ENCODE measurements at places on chromosomes 7 and 10.
A peak's percentile ranks its signal among the peaks of the same experiment; 100 is the strongest.

- no peak for DNase-seq
These were observed 191.2 kb upstream of the SH2B2 start for GRCh38 chr7:102095321-102096011.

- peak; percentile 79 for DNase-seq
These were observed 41.1 kb upstream of the STMP1 start for GRCh38 chr7:135620980-135621850.

DNA sequence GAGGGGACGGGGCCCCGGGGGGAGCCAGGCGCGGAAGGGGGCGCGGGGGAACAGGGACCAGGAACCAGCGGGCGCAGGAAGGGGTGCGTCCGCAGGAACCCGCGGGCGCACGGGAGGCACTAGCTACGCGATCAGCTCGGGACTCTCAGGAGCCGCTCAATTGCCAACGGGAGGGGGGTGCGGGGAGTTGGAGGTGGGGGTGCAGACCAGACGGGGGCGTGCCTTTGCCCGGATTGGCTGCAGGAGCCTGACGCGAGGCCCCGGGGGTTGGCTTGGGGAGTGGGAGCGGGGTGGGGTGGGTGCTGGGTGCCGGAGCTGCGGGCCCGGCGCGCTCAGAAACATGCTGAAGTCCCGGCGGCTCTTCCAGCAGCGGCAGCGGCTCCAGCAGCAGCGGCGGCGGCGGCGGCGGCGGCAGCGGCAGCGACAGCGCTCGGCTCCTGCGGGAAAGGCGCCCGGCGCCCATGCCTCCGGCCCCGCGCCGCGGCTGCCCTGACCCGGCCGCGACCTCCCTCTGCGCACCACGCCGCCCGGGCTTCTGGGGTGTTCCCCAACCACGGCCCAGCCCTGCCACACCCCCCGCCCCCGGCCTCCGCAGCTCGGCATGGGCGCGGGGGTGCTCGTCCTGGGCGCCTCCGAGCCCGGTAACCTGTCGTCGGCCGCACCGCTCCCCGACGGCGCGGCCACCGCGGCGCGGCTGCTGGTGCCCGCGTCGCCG is at the start of gene ADRB1:
TSS of gene ADRB1 (plus strand) at position 335 of the 715 bp plus-strand sequence. CDS start at position 602, 267 bp downstream.
- no peak for DNase-seq

DNA sequence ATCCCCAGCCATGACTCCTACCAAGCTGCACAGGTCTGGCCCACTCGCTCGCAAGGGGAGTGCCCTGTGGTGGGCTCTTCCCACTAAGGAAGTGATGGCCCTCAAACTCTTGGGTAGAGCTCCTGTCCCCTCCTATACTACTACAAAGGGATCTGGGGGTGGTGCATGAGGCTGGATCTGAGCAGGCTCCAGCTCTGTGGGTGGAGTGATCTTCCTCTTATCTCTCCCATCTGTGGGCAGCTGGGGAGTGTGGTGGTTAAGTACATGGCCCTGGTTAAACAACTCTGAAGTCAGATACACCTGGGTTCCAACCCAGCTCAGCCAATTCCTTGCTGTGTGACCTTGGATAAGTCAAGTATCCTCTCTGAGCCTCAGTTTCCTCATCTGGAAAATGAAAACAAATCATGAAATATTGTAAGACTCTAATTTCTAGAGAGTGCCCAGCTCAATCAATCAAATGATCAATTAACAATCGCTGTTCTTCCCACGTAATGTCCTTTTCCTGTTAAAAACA is 17.4 kb downstream of the DDIT4 start:
- DNase-seq, result no peak

DNA sequence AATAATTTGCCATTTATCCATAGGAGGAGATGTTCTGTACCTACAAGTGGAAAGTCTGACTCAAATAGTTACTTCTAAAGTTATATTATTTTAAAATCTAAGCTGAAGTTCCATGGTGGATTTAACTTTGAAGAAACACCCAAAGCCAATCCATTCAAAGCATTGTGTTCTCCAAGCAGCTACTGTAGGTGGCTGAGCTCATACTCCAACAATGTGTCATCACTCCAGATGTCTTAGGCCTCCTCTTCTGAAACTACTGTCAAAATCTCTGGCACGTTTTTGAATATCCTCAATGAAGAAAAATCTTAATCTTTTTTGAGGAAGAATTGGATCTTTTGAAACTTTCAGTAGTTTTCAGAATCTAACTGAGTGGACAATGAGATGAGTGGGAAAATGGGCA is 169.1 kb downstream of the PTEN start:
- no peak for DNase-seq

- DNase-seq, result no peak
These were observed 34.6 kb downstream of the RHEB start for GRCh38 chr7:151484971-151485707.

DNA sequence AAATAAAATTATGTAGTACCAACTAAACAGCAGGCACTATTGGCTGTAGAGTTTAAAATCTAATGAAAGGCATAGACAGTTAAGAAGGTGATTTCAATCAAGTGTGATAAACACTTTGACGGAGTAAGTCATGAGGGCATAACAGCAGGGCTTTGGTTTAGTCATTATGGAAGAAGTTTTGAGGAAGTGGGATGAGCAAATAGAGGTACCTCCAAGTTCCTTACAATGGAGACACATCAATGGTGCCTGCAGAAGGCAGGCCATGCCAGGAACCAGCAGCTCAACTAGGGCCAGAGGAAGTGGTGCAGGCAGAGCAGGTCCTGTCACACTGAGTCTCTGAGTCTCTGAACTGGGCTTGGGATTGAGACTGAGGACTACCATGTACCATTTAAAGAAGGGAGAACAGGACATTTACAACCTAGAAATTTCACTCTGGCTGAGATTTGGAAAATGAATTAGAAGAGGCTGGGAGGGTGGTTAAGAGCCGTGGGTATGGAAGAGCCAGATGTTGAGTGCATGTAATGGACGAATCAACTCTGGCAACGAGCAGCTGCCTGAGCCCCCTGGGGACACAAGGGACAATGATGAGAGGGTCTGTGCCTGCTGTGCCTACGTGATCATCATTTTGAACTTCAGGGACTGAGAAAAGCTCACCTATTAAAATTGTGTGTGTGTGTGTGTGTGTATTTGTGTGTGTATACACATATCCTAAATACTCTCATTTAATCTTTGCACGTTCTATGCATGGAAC is 208.7 kb upstream of the POM121L12 start:
- peak; percentile 13 for DNase-seq

DNA sequence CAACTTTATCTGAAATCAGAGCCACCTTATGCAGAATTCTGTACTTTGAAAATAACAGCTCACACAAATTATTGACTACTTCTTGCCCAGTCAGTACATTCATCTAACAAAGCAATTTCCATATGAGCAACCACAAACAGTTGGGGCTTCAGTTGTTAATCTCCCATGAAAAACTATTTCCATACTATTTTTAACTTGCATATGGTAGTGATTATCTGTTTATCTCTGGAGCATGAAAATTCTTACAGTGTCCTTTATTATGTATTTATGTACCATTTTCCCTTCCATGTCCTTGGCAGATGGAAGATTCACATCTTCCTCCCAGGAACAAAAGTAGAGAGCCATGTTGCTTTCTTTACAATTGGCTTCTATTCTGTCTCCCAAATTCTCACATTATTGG is 285.7 kb downstream of the CRPPA start:
- DNase-seq, result no peak

GRCh38 chr7:29508608-29509007 is 55.0 kb upstream of the PRR15 start:
- no peak for DNase-seq

GRCh38 chr10:23070913-23071218 is 24.5 kb upstream of the MSRB2 start:
- DNase-seq, result no peak

DNA sequence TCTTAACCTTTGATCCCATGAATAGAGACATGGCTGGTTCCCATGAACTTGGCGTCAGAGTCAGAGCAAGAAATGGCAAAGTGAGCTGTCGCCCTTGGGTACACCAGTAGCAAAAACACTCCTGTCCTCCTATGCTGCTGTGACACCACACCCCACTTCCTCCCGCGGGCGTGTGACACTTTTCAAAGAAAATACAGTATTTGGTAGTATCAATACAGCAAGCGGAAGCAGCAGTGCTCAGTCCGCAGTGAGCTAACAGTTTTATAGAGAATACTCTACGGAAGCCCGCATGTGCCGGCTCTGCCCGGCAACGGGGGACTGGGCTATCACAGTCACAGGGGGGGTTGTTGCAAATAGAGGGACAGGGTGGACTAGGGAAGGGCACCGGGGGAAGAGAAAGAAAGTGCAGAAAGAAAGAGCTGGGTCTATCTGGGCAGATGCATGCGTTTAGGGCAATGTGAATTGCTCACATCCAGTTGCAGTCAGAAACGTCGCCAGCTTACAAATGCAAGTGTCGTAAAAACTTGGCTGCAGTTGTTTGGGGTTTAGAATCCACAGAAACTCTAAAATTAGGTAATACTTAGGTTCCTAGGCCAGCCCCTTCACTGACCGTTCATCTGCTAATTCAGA is 49.8 kb downstream of the PRKCQ start:
- DNase-seq, result no peak

GRCh38 chr10:28668363-28669226 is 8.7 kb upstream of the BAMBI start:
- no peak for DNase-seq

DNA sequence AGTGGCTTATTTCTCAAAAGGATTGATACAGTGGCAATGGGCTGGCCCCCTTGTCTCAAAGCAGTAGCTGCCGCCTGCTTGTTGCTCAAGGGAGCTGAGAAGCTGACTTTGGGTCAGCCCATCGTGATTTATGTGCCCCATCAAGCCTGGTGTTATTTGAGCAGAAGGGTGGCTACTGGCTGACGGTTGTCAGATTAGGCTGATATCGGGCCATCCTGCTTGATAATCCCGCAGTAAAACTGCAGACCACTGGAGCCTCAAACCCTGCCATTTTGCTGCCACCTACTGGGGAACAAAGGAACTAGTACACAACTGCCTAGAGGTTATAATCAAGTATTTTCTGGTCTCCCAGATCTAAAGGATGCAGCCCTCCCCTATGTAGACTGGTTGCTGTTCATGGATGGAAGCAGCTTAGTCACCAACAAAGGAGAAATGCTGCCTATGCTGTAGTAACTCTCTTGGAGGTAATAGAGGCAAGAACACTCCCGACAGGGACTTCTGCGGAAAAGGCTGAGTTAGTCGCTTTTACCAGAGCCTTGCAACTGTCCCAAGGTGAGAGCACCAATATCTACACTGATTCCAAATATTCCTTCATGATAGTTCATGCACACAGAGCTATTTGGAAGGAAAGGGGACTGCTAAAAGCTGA is 65.9 kb upstream of the ZNF92 start:
- peak; percentile 89 for DNase-seq

GRCh38 chr10:97913193-97913592 is 63.5 kb downstream of the GOLGA7B start:
- DNase-seq, result no peak

GRCh38 chr10:132602614-132603013 is 65.0 kb downstream of the INPP5A start:
- no peak for DNase-seq

GRCh38 chr7:130149281-130150139 is 55.7 kb downstream of the TMEM209 start:
- DNase-seq, result peak; percentile 92

GRCh38 chr10:64956441-64956840 is 1435.2 kb downstream of the REEP3 start:
- no peak for DNase-seq

DNA sequence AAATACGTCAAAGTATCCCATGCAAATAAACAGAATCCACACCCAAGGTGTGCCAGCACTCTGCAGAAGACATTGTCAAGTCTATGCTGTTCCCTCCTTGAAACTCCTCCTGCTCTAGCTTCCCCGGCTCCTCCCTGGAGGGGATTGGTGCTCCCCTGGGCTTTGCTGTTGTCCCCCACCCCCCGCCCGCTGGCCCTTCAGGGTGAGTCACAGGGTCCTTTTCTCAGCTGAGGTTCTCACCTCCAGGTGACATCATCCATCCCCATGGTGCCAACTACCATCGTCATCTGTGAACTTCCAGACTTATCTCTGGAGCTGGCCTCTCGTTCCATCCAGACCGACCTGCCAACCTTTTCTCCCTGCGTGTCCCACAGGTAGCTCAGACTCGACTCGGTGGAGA is 77.0 kb downstream of the ITIH5 start:
- DNase-seq, result no peak

GRCh38 chr10:60870803-60871202 is 73.2 kb downstream of the RHOBTB1 start:
- DNase-seq, result no peak

DNA sequence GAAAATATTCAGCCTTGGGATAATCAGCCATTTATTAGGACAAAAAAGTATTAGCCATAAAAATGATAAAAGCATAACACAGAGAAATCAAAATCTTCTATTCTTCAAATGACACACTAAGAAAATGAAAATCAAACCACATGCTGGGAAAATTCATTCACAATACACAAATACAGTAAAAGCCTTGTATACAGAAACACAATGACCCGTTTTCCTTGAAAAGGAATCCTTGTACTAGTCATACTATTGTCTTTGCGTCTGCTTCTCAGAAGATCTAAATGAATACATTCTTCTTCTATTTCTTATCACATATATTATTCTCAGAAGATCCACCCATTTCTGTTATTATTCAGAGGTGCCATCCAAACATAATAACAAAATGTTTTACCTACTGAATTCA is 749.1 kb downstream of the CNTNAP2 start:
- DNase-seq, result no peak

GRCh38 chr10:13349463-13350274 is 1.6 kb upstream of the SEPHS1 start:
- no peak for DNase-seq

GRCh38 chr7:28112883-28113540 is 67.6 kb downstream of the JAZF1 start:
- DNase-seq, result no peak

DNA sequence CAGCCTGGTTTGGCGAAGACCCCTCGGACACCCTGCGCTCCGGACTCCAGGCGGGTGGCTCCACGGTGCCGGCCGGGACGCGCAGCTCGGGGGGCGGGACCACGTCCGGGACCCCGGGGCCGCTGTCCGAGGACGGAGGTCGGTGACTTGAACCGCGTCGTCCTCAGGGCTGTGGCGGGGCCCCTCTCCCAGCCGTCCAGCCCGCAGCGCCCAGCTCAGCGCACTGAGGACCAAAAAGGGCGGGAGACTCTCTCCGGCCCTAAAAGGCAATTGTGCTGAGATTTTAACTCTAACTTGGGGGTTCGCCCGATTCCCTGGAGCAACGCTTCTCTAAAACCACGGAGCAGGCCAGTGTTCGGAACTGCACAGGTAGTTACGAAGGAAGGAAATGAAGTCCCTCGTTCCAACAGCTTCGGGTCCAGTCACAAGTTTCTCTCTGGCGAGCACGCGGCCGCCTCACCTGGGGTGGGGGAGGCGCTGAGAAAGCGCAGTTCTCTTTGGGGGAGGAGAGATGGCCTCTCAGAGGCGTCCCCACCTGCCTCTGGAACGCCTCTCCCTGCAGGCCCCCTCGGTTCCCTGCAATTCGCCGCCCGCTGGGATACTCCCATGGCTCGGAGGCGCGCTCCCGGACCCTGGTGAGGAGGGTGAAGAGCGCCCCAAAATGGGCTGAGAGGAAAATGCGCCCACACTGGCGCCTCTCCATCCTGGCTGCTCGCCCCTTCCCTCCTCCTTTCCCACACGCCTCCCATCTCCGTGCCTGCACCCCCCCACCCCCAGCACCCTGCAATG is 352.7 kb downstream of the DNAJB6 start:
- no peak for DNase-seq
